ENCODE measurements at places on chromosomes 7 and 10.

- DNase-seq, result no peak
Observed at GRCh38 chr7:150408393-150409299, 29.5 kb downstream of the ZNF775 start.

DNA sequence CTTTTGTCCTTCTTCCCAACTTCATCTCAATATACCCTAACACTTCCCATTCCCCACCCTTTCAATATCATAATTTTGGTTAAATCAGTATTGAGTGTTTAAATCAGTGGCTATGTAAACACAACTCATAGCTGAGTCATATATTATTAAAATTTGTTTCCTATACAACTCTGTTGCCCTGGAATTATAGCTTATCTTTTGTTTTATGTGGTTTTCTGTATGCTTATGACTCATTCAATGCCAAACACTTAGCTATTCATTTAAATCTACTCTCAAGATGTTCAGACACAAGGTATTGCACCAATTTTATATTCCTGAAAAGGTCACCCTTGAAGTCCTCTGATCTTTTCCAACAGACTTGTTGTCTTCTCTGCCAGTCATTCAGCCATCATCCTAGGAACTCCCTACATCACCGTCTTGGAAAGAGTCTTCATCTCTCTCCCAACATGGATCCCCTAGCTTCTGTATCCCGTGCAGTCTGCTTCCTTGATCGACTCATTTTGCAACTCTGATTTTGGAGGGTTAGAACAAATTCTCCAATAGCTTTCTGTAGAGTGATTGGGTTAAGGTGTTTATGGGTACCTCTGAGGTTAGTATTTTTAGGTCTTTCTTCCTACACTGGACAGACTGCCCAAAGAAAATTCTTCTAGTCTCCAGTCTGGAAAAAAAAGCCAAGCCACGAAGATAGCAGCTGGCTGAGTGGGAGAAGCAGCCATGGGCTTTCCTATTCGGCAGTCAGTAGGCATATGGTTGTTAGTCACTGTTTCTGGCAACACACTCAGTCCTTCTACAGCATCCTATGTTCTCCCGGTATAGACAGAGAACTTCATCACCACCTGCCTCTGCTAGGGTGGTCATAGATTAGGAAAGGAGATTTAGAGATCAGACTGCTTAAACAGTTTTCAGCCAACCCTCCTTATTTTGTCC is 102.1 kb downstream of the CRPPA start:
- peak; percentile 59 for DNase-seq

DNA sequence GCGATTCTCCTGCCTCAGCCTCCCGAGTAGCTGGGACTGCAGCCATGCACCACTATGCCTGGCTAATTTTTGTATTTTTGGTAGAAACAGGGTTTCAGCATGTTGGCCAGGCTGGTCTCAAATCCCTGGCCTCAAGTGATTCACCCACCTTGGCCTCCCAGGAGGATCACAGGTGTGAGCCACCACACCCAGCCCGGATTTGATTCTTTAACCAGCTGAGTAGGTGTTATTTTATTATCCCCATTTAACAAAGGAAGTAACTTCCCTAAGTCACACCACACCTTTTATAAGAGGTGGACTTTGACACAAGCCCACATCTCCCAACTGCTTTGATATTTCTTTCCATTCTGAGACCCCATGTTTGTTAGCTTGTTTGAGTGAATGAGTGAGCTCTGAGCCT is 25.0 kb downstream of the SLC25A28 start:
- no peak for DNase-seq

GRCh38 chr7:151686016-151686766 is 166.5 kb upstream of the RHEB start:
- no peak for DNase-seq

- no peak for DNase-seq
Observed at GRCh38 chr7:158842486-158842885, 13.2 kb upstream of the ESYT2 start.

DNA sequence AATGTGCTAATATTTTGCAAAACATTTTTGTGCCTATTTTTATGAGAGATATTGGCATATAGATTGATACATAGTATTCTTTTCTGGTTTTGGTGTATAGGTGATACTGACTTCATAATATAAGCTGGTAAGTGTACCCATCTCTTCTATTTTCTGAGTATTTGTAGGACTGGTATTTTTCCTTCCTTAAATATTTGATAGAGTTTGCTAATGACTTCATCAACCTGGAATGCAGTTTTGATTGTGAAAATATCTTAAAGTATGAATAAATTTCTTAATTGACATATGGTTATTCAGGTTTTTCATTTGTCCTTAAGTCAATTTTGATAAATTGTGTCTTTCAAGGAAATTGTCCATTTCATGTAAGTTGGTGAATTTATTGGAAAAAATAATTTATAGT is 6.1 kb upstream of the SCRN1 start:
- peak; percentile 32 for DNase-seq

DNA sequence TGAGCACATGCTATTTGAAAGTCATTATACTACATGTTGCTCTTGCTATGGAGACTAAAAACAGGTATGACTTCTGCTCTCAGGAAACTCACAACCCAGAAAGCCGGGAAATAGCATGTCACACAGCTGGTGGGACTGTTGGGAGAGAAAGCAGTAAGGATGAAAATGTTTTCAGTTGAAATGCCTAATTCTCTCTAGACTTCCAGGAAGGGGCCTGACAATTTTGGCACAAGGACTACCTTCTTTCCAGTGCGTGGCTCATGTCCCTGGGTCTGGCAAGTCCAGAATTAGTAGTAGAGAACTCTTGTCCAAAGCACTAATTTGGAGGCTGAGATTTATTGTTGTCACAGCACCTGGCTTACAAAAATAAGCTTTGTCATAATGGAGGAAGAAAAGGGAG is 567.6 kb downstream of the LRMDA start:
- no peak for DNase-seq

GRCh38 chr7:46786221-46786954 is 795.5 kb downstream of the TNS3 start:
- peak; percentile 93 for DNase-seq

- peak; percentile 2 for DNase-seq
Observed at GRCh38 chr10:117878626-117879025, 168.1 kb downstream of the RAB11FIP2 start.

- DNase-seq, result no peak
Observed at GRCh38 chr7:42053834-42054233, 183.2 kb downstream of the GLI3 start.

DNA sequence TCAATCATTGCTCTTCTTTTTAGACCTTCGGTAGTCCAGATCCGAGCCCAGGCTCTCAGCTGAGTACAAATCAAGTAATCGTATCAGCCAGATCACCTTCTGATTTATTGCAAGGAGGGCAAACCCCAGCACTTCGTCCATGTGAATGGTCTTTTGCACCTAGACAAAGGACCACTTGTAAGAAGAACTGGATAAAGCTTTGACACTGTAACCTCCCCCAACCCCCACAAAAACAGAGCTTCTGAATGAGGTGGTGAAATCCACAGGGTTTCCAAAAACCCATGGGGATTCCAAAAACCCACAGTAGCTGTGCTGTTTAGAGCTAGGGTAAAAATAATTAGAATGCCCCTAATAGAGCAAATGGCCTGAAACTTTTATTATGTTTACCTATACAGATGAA is 148.8 kb upstream of the ODAD2 start:
- DNase-seq, result no peak

DNA sequence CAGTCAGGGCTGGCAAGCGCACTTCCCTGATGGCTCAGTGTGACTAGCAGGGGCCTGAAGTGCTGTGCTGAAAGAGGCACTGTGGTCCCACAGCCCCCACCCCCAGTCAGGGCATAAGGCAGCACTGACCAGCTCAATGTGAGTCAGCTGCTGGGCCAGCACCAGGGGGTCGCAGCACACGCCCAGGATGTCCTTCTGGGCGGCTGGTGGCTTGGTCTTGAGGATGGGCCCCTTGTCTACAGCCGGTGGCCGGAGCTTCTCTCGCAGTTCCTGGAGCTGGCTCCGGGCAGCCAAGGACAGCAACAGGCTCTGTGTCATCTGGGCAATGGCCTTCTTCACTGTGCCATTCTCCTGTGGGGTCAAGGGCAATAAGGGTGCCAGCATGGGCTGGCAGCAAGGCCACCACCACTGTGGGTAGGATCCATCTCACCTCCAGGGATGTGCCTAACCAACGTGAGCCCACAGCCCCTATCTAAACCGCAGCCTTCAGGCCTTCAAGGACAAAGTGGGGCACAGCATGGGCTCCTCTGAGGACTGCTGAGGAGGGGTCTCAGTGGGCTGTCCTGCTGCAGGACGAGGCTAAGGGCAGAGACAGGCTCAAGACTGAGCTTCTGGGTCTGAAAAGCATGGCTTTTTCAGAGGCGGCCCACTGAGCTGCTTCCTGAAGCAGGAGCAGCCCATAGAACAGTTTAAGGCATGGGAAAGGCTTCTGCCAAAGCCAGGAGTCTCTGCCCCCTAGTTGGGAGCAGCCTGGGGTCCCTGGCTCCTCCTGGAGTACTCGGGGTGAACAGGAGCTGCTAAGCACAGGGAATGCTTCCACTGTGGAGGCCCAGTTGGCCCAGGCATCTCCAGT is 62.5 kb downstream of the CSGALNACT2 start:
- DNase-seq, result no peak

GRCh38 chr7:117848941-117849340 is 24.3 kb downstream of the CTTNBP2 start:
- no peak for DNase-seq

DNA sequence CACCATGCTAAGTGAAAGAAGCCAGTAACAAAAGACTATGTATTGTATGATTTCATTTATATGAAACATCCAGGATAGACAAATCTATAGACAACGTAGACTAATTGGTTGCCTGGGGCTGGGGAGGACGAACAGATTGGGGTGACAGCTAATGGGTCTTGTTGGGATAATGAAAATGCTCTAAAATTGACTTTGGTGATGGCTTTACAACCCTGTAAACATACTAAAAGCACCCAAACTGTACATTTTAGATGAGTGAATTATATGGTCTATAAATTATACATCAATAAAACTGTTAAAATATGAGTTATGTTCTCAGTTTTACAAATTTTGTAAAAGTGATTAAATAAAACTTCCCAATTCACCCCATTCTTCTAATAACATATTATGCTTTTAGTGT is 261.5 kb downstream of the ELMO1 start:
- DNase-seq, result no peak

DNA sequence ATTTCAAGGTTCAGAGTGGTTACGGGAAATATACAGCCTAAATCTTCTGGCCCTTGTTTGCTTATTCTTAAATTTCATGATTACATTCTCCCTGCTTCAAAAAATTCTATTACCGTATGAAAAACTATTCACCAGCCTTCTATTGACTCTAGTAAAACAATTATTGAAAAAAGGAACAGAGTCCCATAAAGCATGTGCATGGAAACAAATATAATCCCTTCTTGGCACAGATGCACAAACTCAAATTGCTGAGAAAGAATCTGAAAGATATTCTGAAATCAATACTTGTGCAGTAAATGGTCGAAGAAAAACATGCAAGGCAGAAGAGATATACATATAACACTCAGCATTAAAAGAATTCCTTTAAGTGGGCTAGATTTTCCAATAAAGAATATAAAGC is 83.6 kb downstream of the LRRN3 start:
- no peak for DNase-seq

DNA sequence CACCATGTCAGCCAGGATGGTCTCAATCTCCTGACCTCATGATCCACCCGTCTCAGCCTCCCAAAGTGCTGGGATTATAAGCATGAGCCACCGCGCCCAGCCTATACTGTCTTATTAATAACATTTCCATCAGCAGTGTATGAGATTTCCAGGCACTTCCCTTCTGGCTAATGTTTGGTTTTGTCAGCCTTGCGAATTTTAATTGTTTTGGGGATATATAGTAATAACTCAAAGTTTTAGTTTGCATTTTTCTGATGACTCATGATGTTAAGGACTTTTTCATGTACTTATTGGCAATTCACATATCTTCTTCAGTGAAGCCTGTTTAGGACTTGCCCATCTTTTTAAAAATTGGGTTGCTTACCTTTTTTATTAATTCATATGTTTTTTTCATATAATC is 76.0 kb downstream of the TMEM270 start:
- DNase-seq, result no peak

DNA sequence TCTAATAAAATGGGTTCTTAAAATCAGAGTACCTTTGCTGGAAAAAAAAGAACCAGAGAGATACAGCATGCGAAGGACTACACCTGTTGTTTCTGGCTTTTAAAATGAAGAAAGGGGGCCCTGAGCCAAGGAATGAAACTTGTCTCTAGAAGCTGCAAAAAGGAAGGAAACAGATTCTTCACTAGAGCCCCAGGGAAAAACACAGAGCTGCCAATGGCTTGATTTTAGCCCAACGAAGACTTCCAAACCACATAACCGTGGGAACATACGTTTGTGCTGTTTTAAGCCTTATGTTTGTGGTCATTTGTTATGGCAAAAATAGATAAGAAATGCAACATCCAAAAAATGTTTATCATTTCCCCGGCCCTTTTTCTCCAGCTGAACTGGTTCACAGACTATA is 780.0 kb downstream of the SORCS1 start:
- DNase-seq, result no peak

DNA sequence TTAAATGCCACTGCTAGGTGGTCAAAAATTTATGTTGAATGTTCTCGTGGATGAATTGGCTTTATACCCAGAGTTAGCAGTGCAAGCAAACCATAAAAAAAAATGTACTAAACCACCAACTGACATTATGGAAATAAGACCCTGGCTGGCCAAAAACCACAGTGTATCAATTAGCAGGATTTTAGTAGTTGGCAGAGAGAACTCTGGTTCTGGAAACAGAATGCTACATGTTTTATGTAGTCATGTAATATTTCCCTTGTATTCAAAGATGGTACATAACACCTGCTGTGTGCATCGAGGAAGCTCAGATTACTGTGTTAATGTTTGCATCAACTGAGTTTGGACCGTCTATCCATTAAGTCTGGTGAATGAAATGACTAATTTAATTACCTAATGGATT is 618.5 kb downstream of the CCSER2 start:
- DNase-seq, result no peak

DNA sequence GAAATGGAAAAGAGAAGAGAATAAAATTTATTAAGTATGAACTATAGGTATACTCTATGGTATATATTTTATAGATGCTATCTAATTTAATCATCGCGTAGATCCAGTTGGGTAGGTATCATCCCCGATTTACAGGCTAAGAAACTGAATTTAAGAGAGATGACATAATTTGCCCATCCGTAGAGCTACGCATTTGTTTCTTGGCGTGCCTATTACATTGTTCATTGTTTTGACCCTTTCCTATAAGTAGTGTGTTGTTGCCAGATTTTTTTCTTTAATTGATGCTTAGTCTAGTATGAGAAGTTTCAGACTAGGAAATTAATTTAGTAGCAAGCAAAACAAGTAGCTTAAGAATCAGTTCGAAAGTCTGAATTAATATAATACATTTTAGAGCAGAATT is 205.7 kb upstream of the NPSR1 start:
- no peak for DNase-seq

DNA sequence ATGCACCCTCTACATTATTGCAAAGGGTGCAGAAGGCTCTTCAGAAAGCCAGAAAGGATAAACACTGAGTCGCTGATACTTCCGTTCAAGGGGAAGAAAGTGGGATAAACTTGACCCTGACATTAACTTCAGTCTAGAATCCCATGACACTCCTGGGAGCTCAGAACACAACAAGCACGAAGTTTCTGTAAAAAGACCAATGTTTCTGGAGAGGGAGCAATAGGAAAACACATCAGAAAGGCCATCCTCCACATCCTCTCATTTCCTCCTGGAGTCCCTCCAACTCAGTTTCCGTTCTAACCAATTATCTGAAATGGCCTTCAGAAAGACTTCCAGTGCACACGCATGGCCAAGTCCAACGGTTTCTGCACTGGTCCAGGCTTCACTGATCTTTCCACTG is 113.5 kb downstream of the SORBS1 start:
- DNase-seq, result no peak

- no peak for DNase-seq
Observed at GRCh38 chr10:25938405-25938804, 4.4 kb downstream of the MYO3A start.

- peak; percentile 74 for DNase-seq
Observed at GRCh38 chr10:8586504-8586903, 532.0 kb downstream of the GATA3 start.

All from epithelial cell of esophagus (primary cell).